ENCODE measurements at places on chromosomes 12 and 14.

DNA sequence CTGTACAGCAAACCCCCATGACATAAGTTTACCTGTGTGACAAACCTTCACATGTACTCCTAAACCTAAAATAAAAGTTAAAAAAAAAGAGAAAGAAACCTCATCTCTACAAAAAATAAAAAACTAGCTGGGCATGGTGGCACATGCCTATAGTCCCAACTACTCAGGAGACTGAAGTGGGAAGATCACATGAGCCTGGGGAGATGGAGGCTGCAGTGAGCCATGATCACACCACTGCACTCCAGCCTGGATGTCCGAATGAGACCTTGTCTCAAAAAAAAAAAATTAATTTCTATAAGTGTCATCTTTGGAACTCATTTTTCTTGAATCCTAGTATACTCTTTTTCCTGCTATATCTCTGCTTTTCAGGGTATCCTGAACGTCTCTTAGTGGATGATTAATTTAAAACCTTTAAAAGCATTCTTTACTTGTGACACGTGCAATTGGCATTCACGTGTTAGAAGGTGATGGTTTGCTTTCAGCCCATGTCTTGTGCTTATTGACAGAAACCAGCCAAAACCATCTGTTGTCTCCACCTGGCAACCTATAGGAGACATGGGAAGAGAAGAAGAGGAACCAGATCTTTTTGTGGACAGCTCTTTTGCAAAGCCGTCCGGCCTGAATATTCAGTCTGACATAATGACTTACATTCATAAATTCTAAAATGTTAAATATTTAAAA, 30.6 kb upstream of the PPFIBP1 start:
- H3K4me1 ChIP-seq, result peaks cover 12% of the 10 kb centered on the region
- peaks cover 3% of the 10 kb centered on the region for H3K36me3 ChIP-seq
- H3K27ac ChIP-seq, result no peak overlapping the region
- peaks cover 72% of the 10 kb centered on the region for H3K27me3 ChIP-seq

GRCh38 chr12:132197581-132198354, 53.5 kb downstream of the NOC4L start:
- H3K4me1 ChIP-seq, result no peaks in the 10 kb centered on the region
- no peak for DNase-seq
- H3K27me3 ChIP-seq, result no peaks in the 10 kb centered on the region
- H3K27ac ChIP-seq, result no peak overlapping the region
- H3K36me3 ChIP-seq, result peaks cover 3% of the 10 kb centered on the region

DNA sequence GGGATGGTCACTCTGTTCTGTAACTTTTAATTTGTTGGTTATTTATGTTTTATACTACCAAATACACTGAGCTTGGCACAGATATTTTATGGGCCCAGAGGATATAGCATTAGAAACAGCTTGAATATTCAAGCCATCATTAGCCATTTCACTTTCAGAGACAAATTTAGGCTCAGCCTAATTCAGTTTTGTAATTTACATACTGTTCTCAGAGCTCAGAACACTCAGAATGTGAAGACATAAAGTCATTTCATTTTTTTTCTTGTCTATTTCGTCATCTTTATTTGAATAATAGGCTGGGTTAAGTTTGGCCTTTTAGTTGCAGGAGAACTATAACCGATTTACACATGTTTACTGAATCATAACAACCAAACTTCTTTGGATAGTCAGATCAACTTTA, 361.7 kb downstream of the SNAPC1 start:
- peaks cover 57% of the 10 kb centered on the region for H3K27me3 ChIP-seq
- no peak overlapping the region for H3K4me3 ChIP-seq
- DNase-seq, result no peak
- H3K27ac ChIP-seq, result no peak overlapping the region
- H3K4me1 ChIP-seq, result no peaks in the 10 kb centered on the region

DNA sequence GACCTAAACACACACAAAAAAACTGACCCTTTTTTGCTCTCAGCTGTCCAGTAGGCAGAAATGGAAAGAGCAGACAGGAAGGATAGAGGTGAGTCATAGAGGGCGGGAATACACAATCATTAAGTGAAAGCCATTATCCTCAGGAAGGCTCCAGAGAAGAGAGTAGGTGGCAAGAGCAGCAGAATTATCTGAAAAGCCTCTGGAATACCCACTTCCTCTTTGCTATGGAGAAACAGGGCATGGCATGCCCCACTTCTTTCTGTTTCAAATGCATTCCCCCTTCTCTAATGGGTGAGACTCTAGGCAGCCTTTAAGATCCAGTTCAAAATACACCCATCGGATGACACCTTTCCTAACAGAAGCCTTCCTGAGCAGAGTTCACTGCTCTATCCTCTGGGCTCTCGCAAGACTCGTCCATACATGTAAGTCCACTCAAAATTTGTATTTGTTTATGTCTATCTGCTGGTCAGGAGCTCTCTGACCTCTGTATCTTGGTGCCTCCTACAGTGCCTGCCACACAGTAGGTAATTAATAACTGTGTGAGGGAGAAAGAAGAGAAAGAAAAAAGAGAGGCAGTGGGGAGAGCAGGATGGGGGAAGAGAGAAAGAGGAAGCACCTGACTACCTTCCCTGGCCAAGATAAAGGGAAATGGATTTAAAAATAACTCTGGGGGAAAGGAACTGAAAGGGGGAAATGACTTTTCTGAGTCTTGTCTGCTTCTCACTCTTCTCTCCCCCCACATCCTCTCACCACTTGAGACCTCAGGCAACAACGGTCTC, 8.5 kb downstream of the KLHL33 start:
- DNase-seq, result no peak
- H3K36me3 ChIP-seq, result no peaks in the 10 kb centered on the region
- H3K4me1 ChIP-seq, result peaks cover 28% of the 10 kb centered on the region
- peak overlapping the region; percentile 55 for H3K4me3 ChIP-seq
- H3K27me3 ChIP-seq, result no peaks in the 10 kb centered on the region

GRCh38 chr12:107238296-107238695, 144.9 kb upstream of the CRY1 start:
- peaks cover 15% of the 10 kb centered on the region for H3K4me1 ChIP-seq
- H3K27me3 ChIP-seq, result peaks cover 5% of the 10 kb centered on the region
- H3K36me3 ChIP-seq, result no peaks in the 10 kb centered on the region
- no peak overlapping the region for H3K27ac ChIP-seq
- DNase-seq, result no peak

Data from activated T-cell treated with anti-CD3 and anti-CD28 coated beads, Interleukin-2, amount 50 U/mL, for 72 hours (primary cell).